Thymus (tissue), 14 donors: ENCODE measurements at places on chromosomes 1 and 21. TPM values are rescaled to one million over a fixed set of nuclear protein-coding genes. Genes with fewer than 3 reads are reported as not detected.

GRCh38 chr1:67250051-67250653, 57.5 kb upstream of the IL12RB2 start:
- DNase-seq, result no peak

Gene CD1E
- 154 TPM for polyA plus RNA-seq

DNA sequence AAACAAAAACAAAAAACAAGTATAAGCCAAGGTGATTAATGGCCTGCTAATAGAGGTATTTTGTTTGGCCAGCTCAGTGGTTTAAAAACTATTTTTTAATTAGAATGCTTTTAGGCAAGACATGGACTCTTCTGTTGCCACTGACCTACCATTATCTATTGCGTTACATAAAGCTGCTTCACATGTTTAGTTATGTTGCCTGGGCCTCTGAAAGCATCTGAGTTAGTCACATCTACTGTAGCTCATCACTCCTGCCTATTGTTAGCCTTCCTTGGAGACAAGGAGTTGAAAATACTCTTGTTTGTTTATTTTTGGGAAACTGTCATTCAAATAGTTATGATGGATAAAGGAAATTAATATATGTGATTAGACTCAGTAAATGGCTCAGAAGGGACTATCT, 14.3 kb downstream of the DNAJB4 start:
- DNase-seq, result no peak

Gene LRRC38
- polyA plus RNA-seq, result 4.3 TPM

- DNase-seq, result no peak
These were observed 79.1 kb downstream of the POFUT2 start for GRCh38 chr21:45208627-45208951.

DNA sequence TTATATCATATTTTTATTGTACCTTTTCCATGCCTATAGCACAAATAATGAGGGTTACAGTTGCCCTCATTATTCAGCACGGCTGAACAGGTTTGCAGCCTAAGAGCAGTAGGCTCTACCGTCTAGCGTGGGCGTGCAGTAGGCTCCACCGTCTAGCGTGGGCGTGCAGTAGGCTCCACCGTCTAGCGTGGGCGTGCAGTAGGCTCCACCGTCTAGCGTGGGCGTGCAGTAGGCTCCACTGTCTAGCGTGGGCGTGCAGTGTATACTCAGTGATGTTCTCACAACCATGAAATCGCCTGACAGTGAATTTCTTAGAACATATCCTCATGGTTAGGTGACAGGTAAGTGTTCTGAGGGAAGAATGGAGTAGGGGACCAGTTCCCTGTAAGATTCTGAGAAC, 84.9 kb downstream of the DYRK1A start:
- no peak for DNase-seq

- DNase-seq, result no peak
These were observed 3.1 kb upstream of the NID1 start for GRCh38 chr1:236067854-236068454.

GRCh38 chr1:156712626-156713025, 7.2 kb upstream of the CRABP2 start:
- DNase-seq, result no peak

Gene LHX8
- polyA plus RNA-seq, result 0.02 TPM

- DNase-seq, result no peak
These were observed 21.4 kb downstream of the TSNAX start for GRCh38 chr1:231549733-231550447.

Gene EXO1
- 0.52 TPM for polyA plus RNA-seq

Gene FAM3B
- polyA plus RNA-seq, result 8.5 TPM

DNA sequence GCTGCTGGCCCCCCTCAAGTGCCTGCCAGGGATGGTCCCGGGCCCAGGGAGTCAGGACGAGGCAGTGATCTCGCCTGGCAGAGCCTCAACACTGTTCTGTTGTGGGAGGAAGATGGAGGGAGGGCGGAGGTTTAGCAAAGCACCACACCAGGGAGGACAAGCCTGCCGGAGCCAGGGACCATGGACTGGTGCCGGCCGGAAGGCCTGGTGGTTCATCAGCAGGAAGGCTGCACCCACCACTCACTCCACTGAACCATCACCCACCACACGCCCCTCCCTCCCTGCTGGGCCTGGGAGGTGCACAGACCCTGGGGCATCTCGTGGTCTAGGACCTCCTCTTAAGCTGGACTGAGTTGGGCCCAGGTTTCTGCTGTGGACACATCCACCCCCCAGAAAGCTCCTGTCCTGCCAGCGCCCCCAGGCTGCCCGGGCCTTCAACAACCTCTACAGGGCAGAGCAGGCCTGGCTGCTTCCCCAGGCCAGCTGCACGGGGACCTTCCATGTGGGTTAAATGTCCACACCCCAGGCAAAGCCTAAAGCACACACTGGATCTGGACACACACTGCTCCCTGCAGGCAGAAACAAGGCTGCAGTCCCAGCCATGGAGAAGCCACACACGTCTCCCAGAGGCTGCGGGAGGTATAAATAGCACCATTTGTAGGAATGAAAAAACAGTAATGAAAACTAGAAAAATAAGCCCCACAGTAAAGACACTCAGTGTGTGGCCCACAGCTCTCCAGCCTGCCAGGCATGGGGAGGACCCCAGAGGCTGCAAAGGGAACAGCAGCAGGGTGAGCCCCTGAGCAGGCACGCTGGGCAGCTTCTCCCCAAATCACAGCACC, 10.4 kb upstream of the TMEM240 start:
- no peak for DNase-seq

GRCh38 chr1:2603521-2604155, 17.1 kb downstream of the PRXL2B start:
- no peak for DNase-seq

DNA sequence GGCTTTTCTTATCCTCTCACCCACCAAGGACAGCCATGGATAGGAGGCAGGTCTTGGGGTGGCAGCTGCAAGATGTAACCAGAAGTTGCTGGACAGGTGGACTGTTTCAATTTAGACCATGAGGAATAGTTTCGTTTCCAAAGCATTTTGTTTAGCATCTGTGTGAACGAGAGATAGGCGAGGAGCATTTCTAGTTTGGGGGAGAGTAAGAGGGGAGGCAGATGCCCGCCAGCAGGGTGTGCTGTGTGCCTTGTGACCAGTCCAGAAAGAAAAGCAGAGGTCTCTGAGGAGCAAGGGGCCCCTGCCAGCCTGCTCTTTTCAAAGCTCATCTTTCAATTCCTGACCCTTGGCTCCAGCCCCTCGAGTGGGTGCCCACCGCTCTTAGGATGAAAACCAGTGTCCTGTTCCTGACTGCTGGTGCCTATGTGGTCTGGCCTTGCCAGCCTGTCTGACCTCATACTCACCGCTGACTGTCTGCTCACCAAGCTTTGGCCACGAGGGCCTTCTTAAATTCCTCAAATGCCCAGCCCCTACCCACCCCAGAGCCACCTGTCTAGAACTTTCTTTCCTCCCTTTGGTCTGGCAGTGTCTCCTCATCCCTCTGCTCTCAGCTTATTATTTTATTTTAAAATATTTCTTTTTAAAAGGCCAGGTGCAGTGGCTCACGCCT, 8.5 kb downstream of the SERINC2 start:
- peak; percentile 35 for DNase-seq

- DNase-seq, result no peak
These were observed 29.1 kb upstream of the RBBP5 start for GRCh38 chr1:205150651-205151428.

Gene TMIGD3
- 28.2 TPM for polyA plus RNA-seq

DNA sequence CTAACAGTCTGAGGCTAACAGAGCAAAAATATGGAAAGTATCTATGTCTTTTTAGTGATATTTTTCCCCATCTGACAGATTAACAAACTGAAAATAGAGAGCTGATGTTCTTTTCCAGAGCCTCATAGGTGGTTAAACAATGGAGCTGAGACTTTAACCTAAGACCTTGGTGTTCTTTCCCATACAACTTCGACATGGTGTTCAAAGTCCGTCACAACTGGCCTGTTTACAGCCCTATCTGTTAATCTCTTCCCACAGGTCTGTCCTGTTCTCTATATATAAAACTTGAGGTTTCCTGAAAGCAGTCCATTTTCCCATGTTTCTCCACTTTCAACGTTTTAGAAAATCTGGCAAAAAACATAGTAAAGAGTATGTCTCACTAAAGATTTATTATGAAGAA, 395.7 kb downstream of the BRINP2 start:
- no peak for DNase-seq

Gene IFI6
- polyA plus RNA-seq, result 231 TPM

DNA sequence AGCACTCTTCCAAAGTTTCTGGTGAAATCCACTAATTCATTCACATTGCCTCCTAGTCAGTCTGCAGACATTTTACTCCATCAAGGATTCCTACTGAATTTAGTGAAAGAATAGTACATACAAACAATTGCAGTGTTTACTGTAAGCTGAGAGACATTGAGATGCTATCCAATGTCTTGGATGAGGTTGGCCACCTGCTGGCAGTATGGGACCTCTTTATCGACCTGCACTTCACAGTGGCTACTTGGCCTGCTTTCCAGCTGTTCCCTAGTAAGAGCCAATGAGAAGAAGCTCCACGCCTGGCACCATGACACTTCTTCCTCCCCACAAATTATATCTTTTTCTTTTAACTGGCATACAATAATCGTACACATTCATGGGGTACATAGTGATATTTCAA, 51.5 kb upstream of the LRIF1 start:
- DNase-seq, result no peak

GRCh38 chr1:236568285-236568894, 35.9 kb downstream of the HEATR1 start:
- no peak for DNase-seq

Gene FCRL4
- polyA plus RNA-seq, result 0.48 TPM

- DNase-seq, result no peak
These were observed 7.7 kb upstream of the GPATCH4 start for GRCh38 chr1:156608981-156609380.

Gene LDLRAD1
- 0.18 TPM for polyA plus RNA-seq

DNA sequence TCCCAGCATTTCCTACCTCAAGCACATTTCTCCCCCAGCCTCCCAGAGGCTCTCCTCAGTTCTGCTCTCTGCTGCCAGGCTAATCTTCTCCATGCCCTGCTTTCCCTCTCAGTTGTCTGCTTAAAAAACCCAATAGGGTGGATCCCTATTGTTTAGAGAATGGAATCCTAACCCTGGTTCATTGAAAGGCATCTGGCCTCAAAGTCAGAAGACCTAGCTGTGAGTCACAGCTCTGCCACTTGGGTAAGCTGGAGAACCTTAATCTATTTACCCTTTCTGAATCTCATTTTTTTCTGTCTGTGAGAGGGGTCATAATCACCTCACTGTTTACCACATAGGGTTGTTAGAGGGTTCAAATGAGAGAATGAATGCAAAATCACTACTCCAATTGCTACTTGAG, 12.5 kb upstream of the MYOC start:
- no peak for DNase-seq

DNA sequence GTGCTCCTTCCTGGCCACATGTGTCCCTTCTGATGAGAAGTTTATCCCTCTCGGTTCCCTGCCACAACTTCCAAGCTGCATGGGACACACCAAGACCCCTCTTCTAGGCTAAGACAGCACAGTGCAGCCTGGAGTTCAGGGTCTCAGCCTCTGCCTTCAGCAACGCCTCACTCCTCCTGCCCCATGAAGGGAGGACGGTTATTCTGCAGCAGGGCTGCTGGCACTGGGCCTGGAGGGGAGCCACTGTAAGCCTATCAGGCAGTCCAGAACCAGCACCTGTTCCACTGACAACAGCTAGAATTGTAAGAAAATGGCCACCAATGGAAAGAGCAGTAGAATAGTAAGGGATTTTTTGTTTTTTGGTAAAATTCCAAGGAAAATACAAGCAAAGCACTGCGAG, 72.3 kb downstream of the GALNT2 start:
- DNase-seq, result no peak

GRCh38 chr1:66751160-66751559, 1.1 kb upstream of the DYNLT5 start:
- no peak for DNase-seq

DNA sequence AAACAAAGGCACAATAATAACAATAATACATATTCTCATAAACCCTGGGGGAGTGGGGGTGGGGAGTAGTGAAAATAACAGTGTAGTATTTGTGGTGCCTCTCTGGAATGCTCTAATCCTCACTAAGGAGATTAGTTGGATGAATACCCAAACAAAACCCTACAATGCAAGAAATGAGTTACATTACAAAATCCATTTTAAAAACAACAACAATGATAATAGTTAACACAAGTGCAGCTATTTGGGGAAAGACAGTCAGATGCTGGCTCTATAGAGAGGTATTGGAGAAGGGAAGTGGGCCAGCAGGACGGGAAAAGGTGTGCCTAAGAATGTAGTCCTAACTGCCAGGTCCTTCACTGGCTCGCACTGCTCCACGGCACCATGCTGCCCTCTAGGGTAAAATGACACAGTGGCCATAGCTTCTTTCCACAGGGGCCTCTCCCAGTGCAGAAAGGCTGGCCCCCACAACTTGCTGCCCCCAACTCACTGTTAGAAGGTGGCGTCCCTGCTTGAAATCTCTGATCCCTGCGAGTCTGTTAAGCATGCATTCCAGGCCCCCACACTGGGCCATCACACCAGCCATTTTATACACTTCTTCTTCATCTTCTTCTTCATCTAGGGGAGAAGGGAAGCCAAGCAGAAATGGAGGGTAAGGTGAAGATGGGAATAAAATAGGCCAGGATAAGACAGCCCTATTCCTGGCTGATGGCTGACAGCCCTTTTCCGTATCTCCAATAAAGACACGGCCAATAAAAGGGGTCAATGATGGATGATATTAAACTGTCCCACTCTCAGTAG, 113.8 kb downstream of the UBR4 start:
- no peak for DNase-seq

- DNase-seq, result no peak
These were observed 63.7 kb downstream of the ACOT7 start for GRCh38 chr1:6329851-6330250.

DNA sequence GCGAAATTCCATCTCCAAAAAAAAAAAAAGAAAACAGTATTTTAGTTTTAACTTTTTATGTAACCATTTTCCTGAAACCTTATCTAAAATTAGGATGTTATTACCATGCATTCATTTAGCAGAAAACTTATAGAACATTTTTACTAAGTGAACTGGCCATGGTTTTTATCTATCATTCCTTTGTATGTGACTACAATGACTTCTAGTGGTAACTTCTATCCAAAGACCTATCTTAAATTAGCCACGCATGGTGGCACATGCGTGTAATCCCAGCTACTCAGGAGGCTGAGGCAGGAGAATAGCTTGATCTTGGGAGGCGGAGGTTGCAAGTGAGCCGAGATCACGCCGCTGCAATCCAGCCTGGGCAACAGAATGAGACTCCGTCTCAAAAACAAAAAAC, 11.4 kb downstream of the GGPS1 start:
- DNase-seq, result no peak

Gene NGF
- 1.1 TPM for polyA plus RNA-seq

Gene GUCA2B
- polyA plus RNA-seq, result 0.84 TPM

- DNase-seq, result no peak
These were observed 60.6 kb downstream of the AGPAT3 start for GRCh38 chr21:43925609-43926008.
